ENCODE measurements at places on chromosomes 6 and 20.

DNA sequence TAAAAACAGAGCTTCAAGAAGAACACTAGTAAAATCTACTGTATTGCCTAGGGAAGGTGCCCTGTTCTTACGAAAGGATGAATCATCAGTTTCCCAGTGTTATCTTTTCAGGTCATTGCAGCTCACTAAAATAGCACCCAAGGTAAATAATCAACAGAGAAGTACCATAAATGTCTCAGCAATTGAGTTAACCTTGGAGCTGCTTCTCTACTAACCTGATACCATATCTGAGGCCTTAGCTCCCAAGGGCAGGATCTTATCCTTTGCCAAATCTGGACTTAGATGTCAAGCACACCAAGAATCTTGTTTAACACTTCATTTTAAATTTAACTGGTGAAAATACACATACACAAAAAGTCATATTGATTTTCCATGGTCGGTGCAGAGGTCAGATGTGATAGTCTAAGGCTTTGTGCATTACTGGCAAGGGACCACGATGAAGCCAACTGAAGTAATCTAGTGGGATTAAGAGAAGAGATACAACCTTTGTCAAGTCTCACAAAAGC, 81.5 kb downstream of the EDN1 start:
- peak; percentile 39 for DNase-seq

DNA sequence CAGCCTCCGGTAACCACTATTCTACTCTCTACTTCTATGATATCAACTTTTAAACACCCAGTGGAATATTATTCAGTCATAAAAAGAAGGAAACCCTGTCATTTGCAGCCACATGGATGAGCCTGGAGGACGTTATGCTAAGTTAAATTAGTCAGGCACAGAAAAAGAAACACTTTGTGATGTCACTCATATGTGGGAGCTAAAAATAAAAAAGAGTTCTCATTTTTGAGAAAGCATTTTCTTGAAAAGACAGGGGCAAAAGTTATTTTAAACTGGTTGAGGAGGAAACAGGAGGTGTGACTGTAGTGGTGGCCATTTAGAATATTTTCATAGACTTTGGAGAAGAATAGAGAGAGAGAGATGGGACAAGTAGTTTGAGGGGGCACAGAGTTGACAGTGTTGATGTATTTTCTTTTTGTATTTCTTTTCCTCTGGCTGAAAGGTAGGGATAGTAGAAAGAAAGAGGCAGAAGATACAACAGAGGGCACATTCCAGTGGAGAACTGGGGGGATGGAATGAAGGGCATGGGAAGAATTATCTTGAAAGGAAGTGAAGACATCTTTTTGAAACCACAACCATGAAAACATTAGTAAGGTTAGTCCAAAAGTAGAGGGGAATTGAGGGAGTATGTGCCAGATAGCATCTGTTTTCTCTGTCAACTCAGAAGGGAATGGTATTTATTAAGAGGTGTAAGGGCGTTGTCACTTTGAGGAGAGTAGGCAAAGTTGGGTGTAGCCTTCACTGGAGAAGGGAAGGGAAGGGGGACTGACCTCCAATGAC, 181.3 kb upstream of the GMDS start:
- no peak for DNase-seq

- no peak for DNase-seq
These were observed 99.8 kb downstream of the TAF4 start for GRCh38 chr20:61965606-61966491.

- DNase-seq: no peak
These were observed 189.7 kb downstream of the COL9A1 start for GRCh38 chr6:70113171-70113570.

GRCh38 chr6:37441651-37442050, 8.6 kb downstream of the CMTR1 start:
- no peak for DNase-seq

DNA sequence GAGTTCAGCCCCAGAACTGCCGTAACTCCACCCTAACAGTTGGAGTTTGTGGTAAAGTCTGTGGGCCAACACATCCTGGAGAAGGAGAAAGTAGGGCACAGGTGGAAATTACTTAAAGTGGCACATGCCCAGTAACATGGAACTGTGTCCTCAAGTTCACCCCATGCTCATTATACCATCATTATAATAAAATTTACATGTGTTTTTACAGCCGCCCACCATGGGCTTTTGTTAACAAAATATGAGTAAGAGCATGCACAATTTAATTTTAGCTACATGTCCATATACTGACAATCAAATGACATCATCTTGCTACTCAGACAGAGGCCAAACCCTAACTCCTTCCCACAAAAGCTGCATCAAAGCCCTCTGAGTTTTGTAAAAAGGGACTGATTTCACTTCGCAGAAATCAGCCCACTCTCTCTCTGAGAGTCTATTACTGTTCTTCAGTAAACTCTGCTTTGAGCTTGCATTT, 17.3 kb upstream of the ELOVL4 start:
- no peak for DNase-seq

DNA sequence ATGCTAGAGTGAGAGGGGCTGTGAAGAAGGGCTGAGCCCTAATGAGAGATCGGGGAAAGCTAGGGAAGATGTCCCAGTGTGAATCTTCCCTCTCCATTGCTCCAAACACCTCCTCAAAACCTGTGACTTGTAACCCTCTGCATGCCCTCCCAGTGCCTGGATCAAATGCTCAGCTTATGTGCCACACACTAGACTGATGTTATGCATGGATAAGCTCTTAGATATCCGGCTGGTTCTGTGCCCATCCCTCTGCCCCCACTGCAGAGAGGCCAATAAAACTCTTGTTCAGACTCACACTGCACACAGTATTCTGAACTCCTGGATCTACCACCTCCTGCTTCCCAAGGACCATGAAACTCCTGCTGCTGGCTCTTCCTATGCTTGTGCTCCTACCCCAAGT, at the start of gene DEFB118:
DEFB118 (plus strand) TSS at position 301 of the 400 bp plus-strand sequence; CDS start at position 351, 50 bp downstream.
- DNase-seq: no peak

GRCh38 chr6:110689275-110689935, 125.9 kb downstream of the CDK19 start:
- DNase-seq: no peak

- DNase-seq: no peak
These were observed 12.0 kb downstream of the TOMM6 start for GRCh38 chr6:41799559-41799911.

DNA sequence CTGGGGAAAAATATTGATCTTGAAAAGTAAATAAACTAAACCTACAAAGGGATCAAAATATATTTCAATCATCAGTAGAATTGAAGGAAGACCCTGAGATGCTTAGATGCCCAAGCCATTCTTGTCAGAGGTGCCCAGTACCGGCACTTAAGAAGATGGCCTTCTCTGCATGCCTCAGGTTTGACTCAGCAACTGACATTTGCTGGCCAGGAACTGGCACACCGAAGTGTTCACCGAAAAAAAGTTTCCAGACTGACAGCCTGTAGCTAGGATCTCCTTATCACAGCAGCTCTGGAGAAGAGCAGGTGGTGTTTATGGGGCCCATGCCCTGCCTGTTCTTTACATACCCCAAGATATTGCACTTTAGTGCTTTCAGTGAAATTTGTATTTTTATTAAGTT, 203.2 kb downstream of the MOXD1 start:
- no peak for DNase-seq

DNA sequence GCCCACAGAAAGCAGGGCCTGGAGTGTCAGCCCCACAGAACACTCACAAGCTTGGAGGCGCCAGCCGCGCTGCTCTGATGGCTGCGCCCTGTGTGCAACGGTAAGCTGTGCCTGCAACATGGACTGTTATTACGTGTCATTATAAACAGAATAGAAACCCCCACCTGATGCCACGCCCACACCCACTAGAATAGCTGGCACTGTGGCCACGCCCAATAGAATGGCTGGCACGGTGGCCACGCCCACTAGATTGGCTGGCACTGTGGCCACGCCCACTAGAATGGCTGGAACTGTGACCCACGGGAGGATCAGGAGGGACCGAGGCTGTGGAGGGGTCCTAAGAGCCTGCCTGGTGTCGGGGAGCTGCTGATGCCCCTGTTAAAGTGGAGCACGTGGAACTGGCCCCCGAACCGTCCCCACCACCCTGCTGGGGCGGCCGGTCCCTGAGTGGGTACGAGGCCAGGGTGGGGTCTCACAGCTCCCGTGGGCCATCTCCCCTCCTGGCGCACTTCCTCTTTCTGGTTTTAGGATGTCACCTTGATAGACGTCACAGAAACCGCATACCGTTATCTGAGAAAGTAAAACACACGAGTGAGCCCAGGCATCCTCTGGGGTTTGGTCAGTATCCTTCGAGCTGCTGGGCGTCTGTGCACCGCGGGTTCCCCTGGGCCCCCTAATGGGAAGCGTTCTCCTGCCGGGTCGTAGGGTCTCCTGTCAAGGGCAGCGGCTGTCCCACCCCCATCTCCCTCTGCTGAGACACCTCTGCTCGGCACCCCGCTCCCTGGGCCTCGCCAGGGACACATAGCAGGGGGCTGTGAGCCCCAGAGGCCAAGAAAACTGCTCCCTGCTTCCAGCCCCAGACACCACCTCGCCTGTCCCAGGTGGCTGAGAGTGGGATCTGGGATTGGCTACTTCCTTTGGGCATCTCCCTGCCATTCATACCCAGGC, 25.4 kb downstream of the SLC17A9 start:
- peak; percentile 68 for DNase-seq

- no peak for DNase-seq
These were observed 41.6 kb upstream of the RAB23 start for GRCh38 chr6:57263739-57264138.

GRCh38 chr6:105372142-105372848, 30.6 kb downstream of the PREP start:
- no peak for DNase-seq

DNA sequence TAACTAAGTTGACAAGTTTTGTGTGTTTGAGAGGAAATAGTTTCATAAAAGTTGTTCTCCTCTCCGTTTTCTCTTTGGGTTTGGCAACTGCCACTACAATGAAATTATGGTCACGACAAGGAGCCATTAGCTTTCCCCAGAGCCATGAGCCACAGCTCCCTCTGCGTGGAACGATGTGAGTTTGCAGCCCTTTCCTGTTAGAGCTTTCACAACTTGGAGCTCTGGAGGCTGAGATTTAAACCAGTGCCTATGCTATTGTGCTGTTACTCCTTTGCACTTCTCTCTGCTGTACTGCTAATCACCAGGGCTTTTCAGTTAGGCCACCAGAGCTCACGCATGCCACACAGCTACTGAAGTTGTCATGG, 29.3 kb upstream of the TXNDC5 start:
- DNase-seq: no peak

DNA sequence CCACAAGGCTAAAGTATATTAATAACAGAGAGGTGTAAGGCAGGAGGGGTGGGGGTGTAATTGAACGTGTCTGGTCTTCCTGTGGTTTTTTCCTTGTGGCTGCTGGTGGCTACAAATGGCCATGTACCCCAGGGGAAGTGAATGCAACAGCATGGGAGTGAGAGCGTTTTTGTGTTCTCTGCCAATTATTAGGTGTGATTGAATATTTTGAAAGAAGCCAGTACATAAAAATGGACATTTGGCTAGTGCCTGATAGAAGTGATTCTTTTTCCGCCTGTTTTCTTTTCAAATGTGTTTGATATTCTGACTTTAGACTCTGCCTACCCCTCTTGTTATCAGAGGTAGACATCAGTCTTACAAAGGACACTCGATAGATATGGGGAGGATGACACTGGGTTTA, 141.3 kb downstream of the PRL start:
- no peak for DNase-seq

DNA sequence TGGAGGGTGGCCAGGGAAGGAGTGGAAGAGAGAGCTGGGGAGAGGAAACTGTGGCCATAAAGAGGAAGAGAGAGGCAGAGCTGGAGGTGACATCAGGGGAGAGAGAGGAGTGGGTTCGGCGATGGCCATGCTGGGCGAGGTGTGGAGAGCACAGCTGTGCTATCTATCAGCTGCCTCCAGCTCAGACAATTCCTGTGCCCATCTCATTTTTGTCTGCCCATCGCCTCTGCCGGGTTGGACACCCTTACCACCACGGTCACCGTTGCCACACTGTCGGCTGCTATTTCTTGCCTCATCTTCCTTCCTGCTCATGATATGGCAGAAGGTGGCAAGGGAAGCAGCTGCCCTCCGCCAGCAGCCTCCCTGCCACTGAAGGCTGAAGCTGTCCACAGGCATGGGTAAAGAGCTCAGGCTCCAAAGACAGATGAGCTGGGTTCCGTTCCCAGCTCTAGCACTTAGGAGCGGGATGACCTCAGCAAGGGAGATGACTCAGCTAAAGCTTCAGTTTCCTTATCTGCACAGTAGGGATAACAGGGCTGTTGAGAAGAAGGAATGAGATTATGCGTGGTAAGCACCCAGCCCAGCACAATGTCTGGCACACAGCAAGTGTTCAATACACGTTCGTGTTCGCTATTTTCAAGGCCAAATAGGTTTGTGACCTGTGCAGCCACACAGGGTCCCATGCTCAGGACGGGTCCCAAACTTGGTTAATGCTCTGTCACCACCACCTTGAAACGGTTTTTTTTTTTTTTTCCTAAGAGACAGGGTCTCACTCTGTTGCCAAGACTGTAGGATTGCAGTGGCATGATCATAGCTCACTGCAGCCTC, 21.9 kb upstream of the TAF8 start:
- DNase-seq: no peak

DNA sequence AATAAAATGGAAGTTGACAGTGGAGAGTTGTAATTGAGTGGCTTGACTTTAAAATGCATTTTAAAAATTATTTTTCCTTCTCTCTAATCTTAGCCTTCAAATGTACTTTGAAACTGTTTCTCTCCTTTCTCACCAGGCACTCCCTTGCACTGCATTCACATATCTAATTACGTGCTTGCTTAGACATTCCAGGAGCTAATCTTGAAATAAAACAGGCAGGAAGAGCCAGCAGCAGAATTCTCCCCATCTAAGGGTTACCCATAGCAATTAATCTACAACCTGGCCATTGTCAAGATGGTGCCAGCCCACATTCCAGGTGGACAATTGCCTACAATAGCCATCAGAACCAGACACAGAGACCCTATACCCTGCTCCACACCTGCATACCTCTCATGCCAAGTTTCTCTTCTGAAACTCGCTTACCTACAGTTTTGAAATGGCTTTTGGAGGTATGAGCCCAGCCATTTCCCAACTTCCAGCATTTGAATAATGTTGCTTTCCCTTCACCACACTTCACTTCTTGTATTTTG, 167.6 kb upstream of the GJE1 start:
- DNase-seq: no peak

- DNase-seq: no peak
These were observed 110.4 kb downstream of the MYB start for GRCh38 chr6:135291288-135292076.

DNA sequence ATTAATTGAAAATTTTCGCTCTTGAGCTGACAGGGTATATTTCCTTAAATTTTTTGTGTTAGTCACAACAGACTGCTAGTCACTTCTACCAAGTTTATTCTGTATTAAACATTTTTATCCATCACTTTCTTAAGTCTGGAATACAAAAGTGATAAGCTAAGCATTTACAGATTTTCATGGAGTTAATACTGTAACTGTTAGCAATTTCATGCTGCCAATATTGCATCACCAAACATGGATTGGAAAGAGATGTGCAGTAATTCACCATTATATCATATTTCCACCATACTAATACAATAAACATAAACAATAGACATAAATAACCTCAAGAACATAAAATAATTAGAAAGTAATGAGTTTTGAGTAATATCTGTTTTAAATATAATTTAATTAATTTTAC, 854.0 kb upstream of the CITED2 start:
- DNase-seq: no peak
